Right kidney (tissue), 9 donors: ENCODE measurements at places on chromosomes 1 and 21.

DNA sequence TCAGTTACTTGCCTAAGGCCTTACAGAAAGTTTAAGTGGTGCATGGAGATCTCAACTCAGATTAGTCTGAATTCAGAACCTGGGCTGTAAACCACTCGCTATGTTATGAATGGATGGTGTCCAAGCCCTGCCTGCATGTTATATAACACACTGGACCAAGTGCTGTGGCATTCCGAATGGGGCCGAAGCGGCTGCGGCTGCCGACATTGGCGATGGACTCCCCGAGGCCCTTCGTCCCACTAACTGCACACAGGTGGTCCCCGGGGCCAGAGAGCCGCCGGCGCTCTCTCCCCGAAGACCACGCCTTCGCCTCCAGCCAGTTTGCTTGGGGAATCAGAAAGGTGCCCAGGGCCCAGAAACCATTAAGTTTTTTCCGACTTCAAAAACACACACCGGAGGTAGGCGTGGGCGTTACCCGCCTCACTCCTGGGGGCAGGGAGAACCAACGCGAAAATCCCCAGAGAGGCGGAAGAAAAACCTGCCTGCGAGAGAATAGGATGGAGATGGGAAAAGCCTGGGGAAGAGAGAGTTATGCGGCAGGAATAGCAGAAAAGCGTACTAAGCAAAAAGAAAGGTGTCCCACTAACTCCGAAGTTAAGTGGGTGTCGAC is 579 bp upstream of the TENT5C start:
- peak; percentile 86 for DNase-seq

- DNase-seq = no peak
These were observed 20.8 kb upstream of the JAK1 start for GRCh38 chr1:64986903-64987871.

- DNase-seq = no peak
These were observed 29.9 kb downstream of the PSMG1 start for GRCh38 chr21:39153373-39153772.

GRCh38 chr1:157993918-157994605 is 617 bp downstream of the KIRREL1 start:
- DNase-seq = peak; percentile 68

DNA sequence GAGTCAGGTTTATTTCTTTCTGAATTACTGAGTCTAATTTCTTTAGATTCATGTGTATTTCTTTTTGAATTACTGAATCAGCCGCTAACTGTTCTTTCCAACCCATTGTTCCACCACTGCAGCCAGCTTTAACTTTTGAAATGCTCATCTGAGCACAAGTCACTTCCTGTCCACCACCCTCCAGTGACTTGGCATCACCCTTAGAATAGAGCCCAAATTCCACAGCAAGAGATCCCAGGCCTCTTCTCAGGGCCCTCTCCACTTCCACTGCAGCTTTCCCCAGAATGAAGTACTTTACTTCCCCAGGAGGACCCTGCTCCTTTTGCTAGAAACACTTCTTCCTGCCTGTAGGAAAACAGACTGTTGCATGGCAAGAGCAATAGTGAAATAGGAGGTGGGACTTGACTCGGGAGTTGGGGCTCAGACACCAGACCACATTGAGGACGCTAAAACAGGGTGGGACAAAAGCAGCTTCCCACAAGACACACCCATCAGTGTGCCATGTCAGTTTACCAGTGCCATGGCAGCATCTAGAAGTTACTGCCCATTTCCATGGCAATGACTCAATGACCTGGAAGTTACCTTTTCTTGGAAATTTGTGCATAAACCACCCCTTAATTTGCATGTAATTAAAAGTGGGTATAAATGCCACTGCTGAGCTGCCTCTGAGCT is 56.5 kb upstream of the ADAR start:
- no peak for DNase-seq

- no peak for DNase-seq
These were observed 75.0 kb downstream of the DESI2 start for GRCh38 chr1:244727871-244728474.

- no peak for DNase-seq
These were observed 13.2 kb downstream of the TP53BP2 start for GRCh38 chr1:223832637-223832943.
